ENCODE measurements at places on chromosomes 11 and 22. TPM values are rescaled to one million over a fixed set of nuclear protein-coding genes. Genes with fewer than 3 reads are reported as not detected.

Gene MYRF
- 10.7 TPM for total RNA-seq

Gene CFAP300
- 0.23 TPM for total RNA-seq

Gene SAA2
- total RNA-seq, result 0.87 TPM

DNA sequence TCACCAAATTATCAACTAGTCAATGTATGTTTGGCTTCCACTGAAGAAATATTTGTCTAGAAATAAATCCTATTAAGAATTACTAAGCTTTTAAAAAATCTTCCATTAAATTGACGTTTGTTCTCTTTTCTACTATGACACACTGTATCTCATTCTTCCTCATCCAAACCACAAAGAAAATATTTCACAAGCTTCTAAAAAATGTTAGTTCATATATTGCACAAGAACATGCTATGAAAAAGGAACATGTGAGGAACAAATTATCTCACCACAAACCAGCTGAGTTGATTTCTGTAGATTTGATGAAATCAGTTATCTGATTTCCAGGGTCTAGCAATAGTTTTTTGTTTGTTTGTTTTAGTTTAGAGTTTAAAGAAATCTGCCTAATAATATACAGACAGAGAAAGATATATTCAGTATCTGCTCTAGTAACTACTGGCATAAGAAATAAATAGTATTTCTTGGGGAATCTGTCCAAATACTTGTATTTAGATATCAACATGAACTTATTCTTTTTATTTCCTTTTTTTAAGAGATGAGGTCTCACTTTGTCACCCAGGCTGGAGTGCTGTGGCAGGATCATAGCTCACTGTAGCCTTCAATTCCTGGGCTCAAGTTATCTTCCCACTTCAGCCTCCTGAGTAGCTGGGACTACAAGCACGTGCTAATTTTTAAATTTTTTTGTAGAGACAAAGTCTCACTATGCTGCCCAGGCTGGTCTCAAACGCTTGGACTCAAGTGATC, 161.7 kb downstream of the ATG16L2 start:
- no peak for DNase-seq

DNA sequence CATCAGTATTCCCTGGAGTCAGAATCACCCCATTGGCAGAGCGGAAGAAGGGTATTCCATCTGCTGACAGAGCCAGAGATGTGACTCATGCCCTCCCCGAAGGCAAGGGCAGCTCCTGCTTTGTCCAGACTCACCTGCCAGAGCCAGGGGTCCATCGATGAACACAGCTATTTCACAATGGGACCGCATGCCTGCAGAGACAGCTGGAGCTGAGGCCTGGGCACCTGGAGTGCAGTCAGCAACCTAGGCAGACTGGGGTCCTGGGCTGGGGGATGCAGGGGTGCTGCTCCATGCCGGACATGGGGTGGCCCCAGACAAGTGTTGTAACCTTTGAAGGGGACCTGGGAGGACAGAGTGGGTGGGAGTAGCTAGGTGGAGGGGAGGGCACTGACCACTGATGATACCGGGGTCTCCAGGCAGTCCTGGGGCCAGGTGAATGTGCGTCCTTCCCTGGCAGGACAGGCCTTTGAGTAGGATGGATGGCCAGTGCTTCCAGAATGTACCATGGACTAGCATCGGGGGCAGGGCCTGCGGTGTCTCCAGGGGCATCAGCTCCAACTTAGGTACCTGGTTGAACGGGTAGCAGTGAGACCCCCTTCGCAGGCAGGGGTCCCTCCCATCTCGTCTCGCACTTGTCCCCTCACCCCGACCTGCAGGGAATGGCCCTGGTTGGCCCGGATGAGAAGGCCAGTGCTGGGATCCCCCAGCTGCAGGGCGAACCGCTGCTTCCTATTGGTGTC, 1.7 kb downstream of the TRPT1 start:
- no peak for DNase-seq
